ENCODE measurements at places on chromosomes 4 and X. TPM values are rescaled to one million over a fixed set of nuclear protein-coding genes. Genes with fewer than 3 reads are reported as not detected.

The ZBED1 gene
- 52.0 TPM for polyA plus RNA-seq

The NEUROG2 gene
- not detected for polyA plus RNA-seq

The ZGRF1 gene
- 13.3 TPM for polyA plus RNA-seq

The SLC16A2 gene
- polyA plus RNA-seq, result 34.2 TPM

The FMR1 gene
- 65.6 TPM for polyA plus RNA-seq

The BMPR1B gene
- 26.6 TPM for polyA plus RNA-seq

The QRFPR gene
- 2.2 TPM for polyA plus RNA-seq

The CD40LG gene
- 0.20 TPM for polyA plus RNA-seq

The TEX13A gene
- polyA plus RNA-seq, result not detected

GRCh38 chr4:151798678-151799416, 38.0 kb upstream of the GATB start:
- no peak for DNase-seq

DNA sequence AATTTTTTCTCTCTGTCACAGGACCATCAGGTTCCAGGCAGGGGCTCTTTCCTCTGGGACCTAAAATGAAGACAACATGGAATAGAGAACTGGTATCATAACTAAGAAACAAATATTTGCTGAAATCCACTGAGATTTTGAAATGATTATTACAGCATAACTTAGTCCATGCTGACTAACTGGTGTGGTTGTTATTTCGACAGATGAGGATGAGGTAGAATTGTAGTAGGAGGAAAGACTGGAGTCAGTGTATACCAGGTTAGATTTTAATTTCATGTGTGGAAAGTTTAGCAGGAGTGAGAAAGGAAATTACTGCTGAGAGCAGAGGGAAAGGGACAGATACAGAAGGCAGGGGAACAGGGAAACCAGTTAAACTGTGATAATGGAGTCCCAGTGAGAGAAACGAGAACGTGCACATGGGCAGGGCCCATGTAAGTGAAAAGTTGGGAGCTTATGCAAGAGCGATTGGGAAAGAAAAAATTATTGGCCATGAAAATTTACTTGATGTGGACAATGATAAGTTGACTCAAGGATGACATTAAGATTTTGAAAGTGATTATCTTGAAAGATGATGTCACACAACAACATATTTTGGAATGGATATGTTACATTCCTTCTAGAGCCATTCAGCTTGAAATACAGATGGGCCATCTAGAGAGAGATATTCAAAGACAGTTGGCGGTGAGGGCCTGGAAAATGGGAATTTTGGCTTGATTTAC, 98.7 kb upstream of the DDIT4L start:
- DNase-seq, result no peak

DNA sequence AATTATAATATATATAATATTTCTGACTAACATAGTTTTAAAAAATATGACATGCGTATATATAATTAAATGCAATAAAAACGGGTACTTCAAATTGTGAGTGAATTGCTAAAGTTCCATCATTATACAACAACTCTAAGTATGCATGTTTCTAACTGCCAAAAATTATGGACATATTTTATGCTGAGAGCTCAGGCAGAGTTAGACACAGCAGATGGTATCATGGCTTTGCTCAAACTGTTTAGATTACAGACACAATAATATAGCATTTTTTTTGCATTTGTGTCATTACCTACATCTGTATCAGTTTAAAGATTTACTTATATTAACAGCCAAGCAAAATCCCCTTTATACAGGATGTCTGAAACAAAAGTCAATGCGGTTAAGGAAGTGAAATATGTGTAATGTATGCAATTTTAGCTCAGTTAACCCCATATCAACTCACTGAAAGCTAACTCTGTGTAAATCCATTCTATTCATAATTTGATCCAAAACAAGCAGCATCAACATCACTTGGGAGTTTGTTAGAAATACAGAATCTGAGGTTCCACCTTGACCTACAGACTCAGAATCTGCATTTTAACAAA, 119.1 kb upstream of the CNKSR2 start:
- DNase-seq, result no peak

DNA sequence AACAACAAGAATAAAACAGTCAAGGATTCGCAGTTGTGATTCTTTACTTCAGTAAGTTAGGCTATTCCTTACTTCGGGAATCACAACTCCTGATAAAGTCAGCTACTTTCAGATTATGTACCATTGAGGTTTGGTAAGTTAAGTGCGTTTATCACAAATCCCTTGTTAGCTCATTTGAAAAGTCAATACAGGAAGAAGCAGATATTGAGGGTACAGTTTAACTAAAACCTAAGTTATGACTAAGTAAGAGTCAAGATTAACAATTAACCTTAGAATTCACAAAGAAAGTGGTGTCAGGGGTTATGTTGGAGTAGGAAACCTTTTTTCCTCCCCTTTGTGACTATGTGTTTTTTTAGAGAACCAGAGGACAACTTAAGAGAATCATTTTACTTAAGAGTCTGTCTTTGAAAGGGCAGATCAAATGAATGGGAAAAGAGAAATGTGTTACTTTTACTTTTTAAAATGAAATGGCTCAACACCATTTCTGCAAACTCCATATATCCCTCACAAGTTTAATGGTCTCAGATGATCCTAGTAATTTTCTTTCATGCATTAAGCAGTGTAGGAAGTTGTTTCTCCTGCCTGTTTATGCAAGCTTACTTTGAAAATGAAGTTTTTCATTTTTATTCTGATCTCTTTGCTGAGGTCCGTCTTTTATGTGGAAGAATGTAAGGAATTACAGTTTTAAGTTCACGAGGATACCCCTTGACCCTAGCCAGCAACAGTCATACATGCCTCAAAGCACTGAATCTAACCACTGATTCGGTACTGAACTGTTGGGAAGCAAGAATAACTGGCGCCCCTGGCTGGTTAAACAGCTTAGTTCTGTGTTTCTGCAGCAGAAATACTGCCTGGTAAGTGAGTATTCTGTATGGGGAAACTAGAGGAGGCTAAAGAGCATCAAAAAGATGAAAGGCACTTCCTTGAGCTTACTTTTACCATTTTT, 211.7 kb downstream of the SLC4A4 start:
- peak; percentile 41 for DNase-seq

GRCh38 chrX:11445540-11445939, 152.3 kb downstream of the AMELX start:
- DNase-seq, result no peak

- no peak for DNase-seq
Measured at GRCh38 chrX:11444052-11444451, 150.8 kb downstream of the AMELX start.

DNA sequence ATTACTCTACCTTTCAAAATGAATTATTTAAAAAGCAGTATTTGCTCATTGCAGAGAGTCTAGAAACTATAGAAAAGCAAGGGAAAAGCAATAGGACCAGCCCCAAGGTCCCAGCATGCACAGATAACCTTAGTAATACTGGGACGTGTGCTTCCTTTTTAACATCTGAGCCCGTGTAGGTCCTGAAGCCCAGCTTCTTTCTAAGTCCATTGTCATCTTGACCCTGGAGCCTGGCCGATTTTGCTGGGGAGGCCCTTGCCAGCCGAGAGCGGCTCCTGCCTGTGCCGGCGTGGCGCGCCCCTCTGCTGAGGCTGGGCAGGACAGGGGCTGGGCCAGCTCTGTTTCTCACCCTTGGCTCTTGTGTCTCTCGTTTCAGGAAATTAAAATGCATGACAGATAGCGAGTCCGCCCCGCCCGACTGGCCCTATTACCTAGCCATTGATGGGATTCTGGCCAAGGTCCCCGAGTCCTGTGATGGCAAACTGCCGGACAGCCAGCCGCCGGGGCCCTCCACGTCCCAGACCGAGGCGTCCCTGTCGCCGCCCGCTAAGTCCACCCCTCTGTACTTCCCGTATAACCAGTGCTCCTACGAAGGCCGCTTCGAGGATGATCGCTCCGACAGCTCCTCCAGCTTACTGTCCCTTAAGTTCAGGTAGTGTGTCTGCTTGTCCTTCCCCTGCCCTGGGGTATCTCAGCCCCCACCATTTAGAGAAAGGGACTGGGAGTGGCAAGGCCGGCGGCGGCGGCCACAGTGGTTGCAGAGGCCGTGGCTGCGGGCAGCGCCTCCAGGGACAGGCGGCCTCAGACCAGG, 4.1 kb downstream of the MSANTD1 start:
- no peak for DNase-seq

- DNase-seq, result no peak
Measured at GRCh38 chrX:53321230-53321942, 40.0 kb upstream of the IQSEC2 start.

GRCh38 chrX:22666441-22666840, 333.3 kb upstream of the DDX53 start:
- DNase-seq, result no peak

- no peak for DNase-seq
Measured at GRCh38 chr4:6749340-6750171, 33.0 kb upstream of the KIAA0232 start.

DNA sequence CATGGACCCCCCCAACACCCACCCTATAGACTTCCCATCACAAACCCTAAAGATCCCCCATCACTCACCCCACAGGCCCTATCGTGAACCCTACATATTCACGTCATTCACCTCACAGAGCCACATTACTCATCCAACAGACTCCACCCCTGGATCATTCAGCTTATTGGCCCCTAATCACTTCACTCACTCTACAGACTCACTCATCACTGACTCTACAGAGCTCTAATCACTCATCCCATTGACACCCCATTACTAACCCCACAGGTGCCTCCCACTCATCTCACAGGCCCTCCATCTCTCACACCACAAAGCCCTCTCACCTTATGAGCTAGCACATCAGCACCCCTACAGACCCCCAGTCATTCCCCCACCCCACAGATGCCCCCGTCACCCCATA, 6.3 kb upstream of the TBC1D25 start:
- no peak for DNase-seq

DNA sequence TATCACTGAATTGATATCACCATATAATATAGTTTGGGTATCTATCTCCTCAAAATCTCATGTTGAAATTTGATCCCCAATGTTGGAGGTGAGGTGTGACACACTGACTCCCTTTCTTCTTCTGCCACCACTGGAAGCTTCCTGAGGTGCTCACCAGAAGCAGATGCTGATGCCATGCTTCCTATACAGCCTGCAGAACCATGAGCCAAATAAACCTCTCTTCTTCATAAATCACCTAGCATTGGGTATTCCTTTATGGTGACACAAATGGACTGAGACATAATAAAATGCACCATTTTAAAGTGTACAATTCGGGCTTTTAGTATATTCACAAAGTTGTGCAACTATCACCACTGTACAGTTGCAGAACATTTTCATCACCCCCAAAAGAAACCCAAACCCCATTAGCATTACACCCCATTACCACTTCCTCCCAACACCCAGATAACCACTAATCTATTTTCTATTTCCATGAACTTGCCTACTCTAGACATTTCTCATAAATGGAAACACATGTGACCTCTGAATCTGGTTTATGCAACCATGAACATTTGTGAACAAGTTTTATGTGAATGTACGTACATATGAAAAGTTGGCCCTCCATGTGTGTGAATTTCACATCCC, 148.9 kb downstream of the OPHN1 start:
- no peak for DNase-seq

DNA sequence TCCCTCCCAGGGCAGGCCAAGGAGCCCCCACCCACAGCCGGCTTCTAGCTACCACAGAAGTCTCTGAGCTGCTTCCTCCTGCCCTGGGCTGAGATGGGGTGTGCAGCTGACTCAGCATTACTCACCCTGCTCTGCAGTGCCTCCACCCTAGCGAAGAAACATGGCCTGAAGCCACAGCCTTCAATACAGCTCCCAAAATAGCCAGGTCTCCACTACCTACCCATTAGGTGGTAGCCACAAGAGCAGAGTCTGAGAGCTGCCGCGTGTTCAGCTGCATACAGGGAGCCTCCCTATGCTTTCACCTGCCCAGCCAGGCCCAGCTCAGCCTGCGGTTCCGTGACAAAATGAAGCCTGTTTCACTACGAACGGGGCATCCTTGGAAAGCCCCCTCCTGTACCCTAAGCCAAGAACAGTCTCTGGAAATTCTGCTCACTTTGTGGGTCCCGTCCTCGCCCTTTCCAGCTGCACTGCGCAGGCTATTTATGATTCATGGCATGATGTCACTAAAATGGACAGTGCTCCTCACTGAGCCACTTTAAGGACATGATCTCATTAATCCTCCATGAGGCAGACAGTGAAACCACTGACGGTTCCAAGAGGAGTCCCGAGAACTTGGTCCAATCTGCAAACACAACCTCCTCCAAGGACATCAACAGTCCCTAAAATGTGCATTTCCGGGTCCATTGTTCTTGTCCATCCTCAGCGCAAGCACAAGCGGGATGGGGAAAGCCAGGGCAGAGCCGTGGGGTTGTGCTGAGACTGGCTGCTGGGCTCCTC, 20.2 kb downstream of the WDR1 start:
- no peak for DNase-seq

DNA sequence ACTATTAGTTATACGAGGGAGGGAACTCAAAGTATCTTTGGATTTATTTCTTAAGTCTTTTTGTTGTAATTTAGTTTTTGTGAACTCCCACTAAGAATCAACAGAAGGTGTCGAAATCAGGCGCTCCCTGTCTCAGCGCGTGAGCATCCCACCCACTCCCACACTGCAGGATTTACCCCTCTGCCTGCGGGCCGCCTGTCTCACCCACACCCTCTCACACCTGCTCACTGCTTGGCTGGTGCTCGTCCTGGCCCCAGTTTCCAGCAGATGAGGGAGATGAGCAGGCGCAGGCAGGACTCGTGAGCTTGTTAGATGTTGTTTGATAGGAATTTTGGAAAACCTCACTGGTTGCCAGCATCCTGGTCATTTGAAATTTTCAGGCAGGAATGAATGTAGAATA, 20.8 kb upstream of the HGFAC start:
- DNase-seq, result no peak

DNA sequence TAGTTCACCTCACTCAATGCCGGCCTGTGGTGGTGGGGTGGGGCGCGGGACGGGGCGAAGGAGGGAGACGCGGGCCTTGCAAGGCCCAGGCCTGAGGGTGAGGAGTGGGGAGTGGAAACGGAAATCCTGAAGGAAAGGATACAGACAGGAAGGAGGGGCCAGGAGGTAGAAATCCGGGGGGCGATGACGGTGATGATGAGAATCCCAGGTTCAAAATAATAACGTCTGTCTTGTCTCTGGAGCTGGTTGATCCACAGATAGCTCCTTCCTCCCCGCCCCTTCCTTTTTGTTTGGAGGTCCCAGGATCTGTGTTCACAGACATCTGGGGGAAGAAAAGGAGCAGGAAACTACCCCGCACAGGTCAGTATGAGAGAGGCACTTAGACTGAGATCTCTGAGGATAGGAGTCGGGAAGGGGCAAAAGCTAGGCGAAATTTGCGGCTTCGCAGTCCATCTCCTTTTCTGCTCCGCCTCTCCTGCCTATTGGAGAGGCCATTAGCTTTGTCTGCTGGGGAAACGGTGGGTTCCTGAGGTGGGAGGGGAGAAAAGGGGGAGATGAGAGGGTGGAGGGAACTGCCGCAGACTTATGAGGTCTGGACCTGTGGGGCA, 746 bp downstream of the TCEAL7 start:
- no peak for DNase-seq
